ENCODE measurements at places on chromosomes 1 and 21. TPM values are rescaled to one million over a fixed set of nuclear protein-coding genes. Genes with fewer than 3 reads are reported as not detected.

The G0S2 gene
- total RNA-seq: 93.1 TPM

- DNase-seq: no peak
Observed at GRCh38 chr1:152043870-152044269, 7.1 kb upstream of the S100A11 start.

The PLPP3 gene
- total RNA-seq: not detected

- peak; percentile 74 for DNase-seq
Observed at GRCh38 chr1:58929671-58930325, 146.0 kb upstream of the JUN start.

The LRIG2 gene
- 8.3 TPM for total RNA-seq

DNA sequence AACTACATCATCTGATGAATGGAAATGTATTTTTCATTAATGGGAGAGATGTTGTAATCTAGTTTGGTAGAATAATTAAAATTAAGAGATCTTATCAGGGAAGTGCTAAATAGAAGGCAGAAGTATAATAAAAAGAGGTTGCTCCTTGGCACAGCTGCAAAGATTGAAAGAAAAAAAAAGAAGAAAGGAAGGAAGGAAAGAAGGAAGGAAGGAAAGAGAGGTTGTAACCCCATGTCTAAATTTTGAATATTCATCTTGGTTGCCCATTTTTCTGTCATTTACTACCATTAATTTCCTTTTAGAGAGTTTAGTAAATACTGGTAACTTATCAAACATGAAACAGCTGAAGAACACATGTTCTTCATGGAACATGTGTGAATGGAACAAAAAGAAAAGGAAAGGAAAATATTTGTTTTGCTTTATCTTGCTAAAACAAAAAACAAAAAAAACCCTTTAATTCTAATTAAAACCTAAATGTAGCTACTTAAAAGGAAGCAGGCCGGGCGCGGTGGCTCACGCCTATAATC, 10.5 kb upstream of the MDM4 start:
- no peak for DNase-seq

DNA sequence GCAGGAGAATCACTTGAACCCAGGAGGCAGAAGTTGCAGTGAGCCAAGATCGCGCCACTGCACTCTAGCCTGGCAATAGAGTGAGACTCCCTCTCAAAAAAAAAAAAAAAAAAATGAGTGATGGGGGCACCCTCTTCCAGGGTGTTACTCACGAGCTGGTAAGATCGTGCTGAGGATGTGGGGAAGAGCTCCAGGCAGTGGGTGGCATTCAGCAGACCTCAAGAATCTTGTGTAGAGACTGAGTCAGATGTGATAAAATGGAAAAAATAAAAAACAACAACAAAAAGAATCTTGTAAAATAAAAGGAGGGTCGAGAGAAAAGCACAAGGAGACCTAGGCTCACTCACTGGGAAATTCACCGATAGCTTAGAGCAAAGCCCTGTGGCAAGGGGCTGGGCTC, 38.5 kb downstream of the EPHA2 start:
- DNase-seq: no peak

GRCh38 chr1:223419561-223419960, 26.3 kb downstream of the CCDC185 start:
- no peak for DNase-seq

The BARHL2 gene
- not detected for total RNA-seq

The APCS gene
- total RNA-seq: not detected

The SON gene
- 279 TPM for total RNA-seq

DNA sequence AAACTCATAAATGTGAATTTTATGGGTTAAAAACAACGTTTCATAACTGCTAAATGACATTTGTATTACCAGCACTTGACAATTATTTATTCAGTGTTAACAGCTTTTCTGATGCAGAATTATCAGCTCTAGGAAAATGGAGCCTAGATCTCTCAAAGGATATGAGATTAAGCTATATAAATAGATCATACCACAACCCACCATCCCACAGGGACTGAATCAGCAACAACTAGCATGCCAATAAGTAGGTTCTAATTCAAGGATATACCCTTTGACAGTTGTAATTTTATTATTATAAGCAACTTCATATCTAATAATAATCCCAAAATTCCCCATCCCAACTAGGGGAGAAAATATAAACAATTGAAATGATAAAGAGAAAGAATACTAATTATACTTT, 275.4 kb upstream of the RGS18 start:
- no peak for DNase-seq
